Activated naive CD4-positive, alpha-beta T cell treated with Interleukin-2 at 50 U/mL for 16 hours (primary cell): ENCODE measurements at places on chromosomes 12 and 14.

- no peak for DNase-seq
These were observed 40.7 kb downstream of the C12orf50 start for GRCh38 chr12:87988534-87988933.

- no peak for DNase-seq
These were observed 353.7 kb upstream of the DIO2 start for GRCh38 chr14:80565001-80565400.

DNA sequence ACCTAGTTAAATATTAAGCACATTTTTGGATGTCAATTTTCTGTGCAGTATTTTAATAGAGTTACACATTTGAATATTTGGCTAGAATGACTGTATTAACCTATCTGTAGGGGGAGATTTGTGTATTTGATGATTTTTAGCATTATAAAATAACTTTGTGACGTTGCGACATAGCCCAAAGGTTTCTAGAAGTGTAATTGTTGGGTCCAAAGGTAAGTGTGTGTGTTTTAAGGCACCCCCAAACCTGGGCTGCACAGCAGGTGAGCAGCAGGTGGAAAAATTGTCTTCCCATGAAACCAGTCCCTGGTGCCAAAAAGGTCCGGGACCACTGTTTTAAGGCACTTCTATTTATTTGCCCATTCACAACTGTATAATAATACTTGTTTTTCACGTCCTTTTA lies 3.3 kb downstream of the CCT2 start:
- DNase-seq, result no peak

GRCh38 chr12:68495336-68496070 lies 115.2 kb upstream of the RAP1B start:
- no peak for DNase-seq

GRCh38 chr12:49730568-49731101 lies 10.7 kb upstream of the TMBIM6 start:
- DNase-seq, result no peak

- no peak for DNase-seq
These were observed 23.8 kb downstream of the EEA1 start for GRCh38 chr12:92905258-92905810.

DNA sequence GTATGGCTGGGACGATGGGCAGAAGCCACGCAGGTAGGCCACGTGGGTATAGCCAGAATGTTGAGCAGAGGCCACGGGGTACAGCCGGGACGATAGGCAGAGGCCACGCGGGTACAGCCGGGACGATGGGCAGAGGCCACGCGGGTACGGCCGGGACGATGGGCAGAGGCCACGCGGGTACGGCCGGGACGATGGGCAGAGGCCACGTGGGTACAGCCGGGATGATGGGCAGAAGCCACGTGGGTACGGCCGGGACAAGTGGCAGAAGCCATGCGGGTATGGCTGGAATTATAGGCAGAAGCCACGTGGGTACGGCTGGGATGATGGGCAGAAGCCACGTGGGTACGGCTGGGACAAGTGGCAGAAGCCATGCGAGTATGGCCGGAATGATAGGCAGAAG lies 195.0 kb downstream of the TTC7B start:
- DNase-seq, result no peak

- no peak for DNase-seq
These were observed 66.5 kb downstream of the TRAFD1 start for GRCh38 chr12:112191840-112192321.

DNA sequence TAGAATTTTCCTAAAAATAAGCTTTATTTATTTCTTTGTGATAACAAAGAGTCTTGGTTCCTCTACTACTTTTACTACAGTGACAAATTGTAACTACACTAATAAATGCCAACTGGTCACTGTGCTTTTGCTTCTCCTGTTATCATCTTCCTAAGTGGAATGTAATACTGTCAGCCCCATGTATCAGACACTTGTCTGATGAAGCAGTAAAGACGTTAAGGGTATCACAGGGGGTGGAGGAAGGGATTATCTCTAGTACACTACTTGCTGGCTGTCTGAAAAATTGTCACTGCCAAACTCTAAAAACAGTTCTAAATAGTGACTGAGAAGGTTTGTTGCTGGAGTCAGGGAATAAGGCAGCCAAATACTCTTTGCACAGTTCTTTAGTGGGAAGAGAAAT lies 11.3 kb downstream of the ASB8 start:
- DNase-seq, result no peak

DNA sequence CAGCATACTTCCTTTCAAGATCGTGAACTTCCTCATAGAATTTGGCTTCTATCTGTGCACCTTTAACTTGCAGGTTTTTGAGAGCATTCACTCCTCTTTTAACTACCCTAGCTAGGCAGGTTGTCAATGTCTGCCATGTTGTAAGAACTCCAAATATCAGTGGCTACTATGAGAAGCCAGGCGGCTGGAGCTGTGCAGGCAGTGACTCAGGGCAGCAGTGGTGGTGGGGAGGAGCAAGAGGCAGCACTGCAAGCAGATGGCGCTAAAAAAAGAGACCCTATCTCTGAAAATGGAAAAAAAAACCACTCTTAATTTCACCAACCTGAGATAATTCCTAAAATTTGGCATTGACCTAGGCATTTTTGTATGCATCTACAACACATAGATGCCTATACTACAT lies 28.5 kb downstream of the YARS2 start:
- DNase-seq, result no peak
